ENCODE measurements at places on chromosomes 13 and 19.

- H3K4me3 ChIP-seq: no peak overlapping the region
- no peaks in the 10 kb centered on the region for H3K4me1 ChIP-seq
- no peak overlapping the region for H3K27ac ChIP-seq
- H3K36me3 ChIP-seq: no peaks in the 10 kb centered on the region
- no peak for DNase-seq
- no peaks in the 10 kb centered on the region for H3K27me3 ChIP-seq
These were observed 222.7 kb downstream of the GPC5 start for GRCh38 chr13:91621161-91621560.

- no peaks in the 10 kb centered on the region for H3K4me1 ChIP-seq
- no peaks in the 10 kb centered on the region for H3K27me3 ChIP-seq
These were observed 20.3 kb downstream of the INTS6 start for GRCh38 chr13:51432576-51432975.

DNA sequence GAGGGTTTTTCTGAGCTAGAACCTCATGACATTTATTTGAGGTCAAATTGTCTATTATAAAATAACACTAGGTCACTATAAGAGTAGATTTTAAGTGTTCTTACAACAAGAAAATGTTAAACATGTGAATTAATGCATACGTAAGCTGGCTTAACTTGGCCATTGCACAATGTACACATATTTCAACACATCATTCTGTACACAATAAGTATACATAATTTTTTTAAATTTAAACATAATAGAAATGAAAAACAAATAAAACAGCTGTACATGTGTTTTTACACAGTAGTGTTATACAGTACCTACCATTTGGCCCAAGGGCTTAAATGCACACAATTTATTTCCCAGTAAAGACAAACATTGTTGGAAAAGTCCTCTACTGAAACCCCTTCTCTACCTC lies 269.9 kb downstream of the DACH1 start:
- no peak overlapping the region for H3K27ac ChIP-seq
- DNase-seq: no peak
- no peaks in the 10 kb centered on the region for H3K36me3 ChIP-seq
- no peak overlapping the region for H3K4me3 ChIP-seq
- no peaks in the 10 kb centered on the region for H3K4me1 ChIP-seq

GRCh38 chr13:100300708-100301107 lies 211.8 kb downstream of the PCCA start:
- no peaks in the 10 kb centered on the region for H3K27me3 ChIP-seq
- no peaks in the 10 kb centered on the region for H3K4me1 ChIP-seq
- DNase-seq: no peak
- H3K36me3 ChIP-seq: peaks cover 31% of the 10 kb centered on the region
- no peak overlapping the region for H3K27ac ChIP-seq
- H3K4me3 ChIP-seq: no peak overlapping the region

GRCh38 chr19:48859711-48860572 lies 8.5 kb downstream of the PLEKHA4 start:
- no peaks in the 10 kb centered on the region for H3K36me3 ChIP-seq
- no peaks in the 10 kb centered on the region for H3K27me3 ChIP-seq
- H3K4me3 ChIP-seq: no peak overlapping the region
- peaks cover 7% of the 10 kb centered on the region for H3K4me1 ChIP-seq

DNA sequence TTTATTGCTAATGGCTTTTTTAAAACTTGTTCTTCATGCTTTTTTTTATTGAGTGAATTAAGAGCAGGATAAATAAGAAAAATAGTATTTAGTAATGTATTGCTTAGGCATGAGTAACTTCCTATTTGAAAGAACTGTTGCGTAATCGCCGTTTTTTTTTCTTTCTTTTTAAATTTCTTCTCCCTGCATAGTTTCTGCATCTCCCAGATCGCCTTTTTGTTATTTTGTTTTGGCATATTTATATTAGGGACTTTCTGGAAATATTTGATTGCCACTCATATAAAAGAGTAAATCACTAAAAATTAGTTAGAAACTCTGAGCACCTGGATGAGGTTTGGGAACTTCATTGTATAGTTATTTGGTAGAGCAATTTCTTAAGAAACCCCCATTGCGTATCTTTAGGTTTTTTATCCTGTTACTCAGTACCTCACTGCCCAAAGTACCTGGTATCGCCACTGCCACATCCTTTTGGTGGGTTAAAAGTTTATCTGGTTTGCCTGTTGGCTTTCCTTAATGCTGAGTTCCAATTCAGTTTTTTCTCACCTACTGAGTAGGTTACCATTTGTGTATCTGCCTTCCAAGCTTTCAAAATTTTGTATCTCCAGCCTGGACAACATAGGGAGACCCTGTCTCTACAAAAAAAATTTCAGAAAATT lies 36.2 kb upstream of the LPAR6 start:
- no peaks in the 10 kb centered on the region for H3K27me3 ChIP-seq
- no peak overlapping the region for H3K4me3 ChIP-seq
- no peak for DNase-seq

DNA sequence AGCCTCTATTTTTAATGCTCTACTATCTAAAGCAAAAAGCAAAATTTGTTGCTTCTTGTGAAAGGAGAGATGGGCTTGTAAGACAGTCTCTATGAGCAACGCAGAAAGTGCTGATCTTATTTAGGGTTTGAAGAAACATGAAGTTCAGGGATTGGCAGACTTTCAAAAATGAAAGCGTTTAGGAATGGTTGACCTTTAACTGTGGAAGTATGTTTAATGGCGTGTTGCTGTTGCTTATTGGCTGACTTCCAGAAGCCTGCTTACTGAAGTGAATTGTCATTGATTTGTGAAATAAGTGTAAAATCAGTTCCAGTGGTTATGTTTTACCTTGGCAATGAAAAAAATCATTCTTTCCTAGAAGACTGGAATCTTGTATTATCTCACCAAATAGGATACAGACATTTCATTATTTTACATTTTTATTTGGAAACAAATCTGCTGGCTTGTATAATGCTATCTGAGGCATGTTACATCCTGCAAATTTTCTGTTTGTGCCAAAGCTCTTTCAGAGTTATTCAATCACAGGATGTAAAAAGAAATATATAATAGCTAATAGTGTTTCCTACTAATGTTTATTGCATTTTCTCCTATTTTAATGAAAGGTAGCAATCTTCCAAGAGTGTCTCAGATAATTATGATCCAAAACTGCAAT lies 221.3 kb upstream of the SLITRK6 start:
- H3K36me3 ChIP-seq: no peaks in the 10 kb centered on the region
- no peak overlapping the region for H3K27ac ChIP-seq
- H3K27me3 ChIP-seq: no peaks in the 10 kb centered on the region
- H3K4me3 ChIP-seq: no peak overlapping the region

- no peaks in the 10 kb centered on the region for H3K4me1 ChIP-seq
- DNase-seq: no peak
- no peak overlapping the region for H3K4me3 ChIP-seq
- H3K27ac ChIP-seq: no peak overlapping the region
- H3K36me3 ChIP-seq: peaks cover 71% of the 10 kb centered on the region
These were observed 14.0 kb downstream of the ZNF114 start for GRCh38 chr19:48283908-48284307.

GRCh38 chr13:52701728-52702465 lies 37.7 kb downstream of the CNMD start:
- peaks cover 8% of the 10 kb centered on the region for H3K36me3 ChIP-seq
- peak; percentile 53 for DNase-seq
- H3K4me1 ChIP-seq: no peaks in the 10 kb centered on the region
- H3K4me3 ChIP-seq: no peak overlapping the region
- H3K27me3 ChIP-seq: no peaks in the 10 kb centered on the region
- no peak overlapping the region for H3K27ac ChIP-seq

- DNase-seq: peak; percentile 54
- H3K27ac ChIP-seq: peak within 1 kb of the TSS; percentile 63
- H3K4me3 ChIP-seq: no peak within 1 kb of the TSS
- no peaks in the 10 kb centered on the region for H3K36me3 ChIP-seq
- H3K4me1 ChIP-seq: no peaks in the 10 kb centered on the region
These were observed at the start of gene ASPDH for GRCh38 chr19:50513746-50514345. ASPDH (minus strand) TSS chr19:50513913; CDS start chr19:50513823, 90 bp downstream.

- H3K27ac ChIP-seq: no peak overlapping the region
- no peak overlapping the region for H3K4me3 ChIP-seq
- DNase-seq: no peak
- no peaks in the 10 kb centered on the region for H3K36me3 ChIP-seq
- H3K27me3 ChIP-seq: no peaks in the 10 kb centered on the region
These were observed 142.7 kb downstream of the SUCLA2 start for GRCh38 chr13:47858042-47859025.

DNA sequence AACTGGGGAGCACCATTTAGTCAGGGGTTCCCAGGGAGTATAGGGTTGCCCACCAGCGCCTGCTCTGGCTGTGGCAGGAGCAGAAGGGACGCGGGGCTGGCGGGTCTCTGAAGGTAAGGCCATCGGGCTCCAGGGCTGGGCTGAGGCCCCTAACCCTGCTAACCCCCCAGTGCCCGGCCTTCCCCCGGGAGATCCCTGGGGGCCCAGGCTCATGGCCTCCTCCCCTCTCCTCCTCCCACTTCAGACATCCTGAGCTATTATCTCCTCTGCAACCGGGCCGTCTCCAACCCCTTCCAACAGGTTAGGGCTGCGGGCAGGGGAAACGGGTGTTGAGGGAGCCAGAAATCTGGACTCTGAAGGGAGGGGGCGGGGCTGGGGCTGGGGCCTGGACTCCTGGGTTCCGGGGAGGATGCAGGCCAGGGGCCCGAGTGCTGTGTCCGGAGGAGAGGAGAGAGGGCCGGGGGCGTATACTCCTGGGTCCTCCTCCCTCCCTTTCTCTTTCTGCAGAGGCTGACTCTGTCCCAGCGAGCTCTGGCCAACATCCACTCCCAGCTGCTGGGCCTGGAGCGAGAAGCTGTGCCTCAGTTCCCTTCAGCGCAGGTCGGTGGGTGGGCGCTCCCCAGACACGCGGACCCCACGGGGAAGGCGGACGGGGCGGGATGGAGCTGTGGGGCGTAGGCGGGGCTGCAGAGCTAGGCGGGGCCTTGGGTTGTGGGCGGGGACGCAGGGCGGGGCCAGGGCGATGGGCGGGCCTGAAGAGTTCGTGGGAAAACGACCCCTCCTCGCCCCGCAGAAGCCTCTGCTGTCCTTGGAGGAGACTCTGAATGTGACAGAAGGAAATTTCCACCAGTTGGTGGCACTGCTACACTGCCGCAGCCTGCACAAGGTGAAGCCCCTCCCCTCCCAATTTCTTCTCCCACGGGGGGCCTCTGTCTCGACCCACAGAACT lies 15.3 kb downstream of the TTYH1 start:
- peaks cover 11% of the 10 kb centered on the region for H3K27me3 ChIP-seq
- no peak overlapping the region for H3K4me3 ChIP-seq
- no peak overlapping the region for H3K27ac ChIP-seq
- no peaks in the 10 kb centered on the region for H3K36me3 ChIP-seq

DNA sequence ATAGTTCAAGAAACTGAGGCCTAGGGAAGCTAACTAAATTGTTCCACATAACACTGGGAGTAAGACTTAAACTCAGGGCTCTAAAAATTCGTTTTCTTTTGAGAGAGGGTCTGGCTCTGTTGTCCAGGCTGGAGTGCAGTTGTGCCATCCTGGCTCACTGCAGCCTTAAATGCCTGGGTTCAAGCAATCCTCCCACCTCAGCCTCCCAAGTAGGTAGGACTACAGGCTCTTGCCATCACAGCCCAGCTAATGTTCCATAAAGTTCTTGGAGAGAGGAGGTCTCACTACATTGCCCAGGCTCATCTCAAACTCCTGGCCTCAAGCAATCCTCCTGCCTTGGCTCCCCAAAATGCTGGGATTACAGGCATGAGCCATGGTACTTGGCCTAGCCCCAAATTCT lies 10.7 kb downstream of the ZMYM5 start:
- no peak overlapping the region for H3K27ac ChIP-seq
- no peaks in the 10 kb centered on the region for H3K27me3 ChIP-seq
- H3K36me3 ChIP-seq: peaks cover 47% of the 10 kb centered on the region
- no peaks in the 10 kb centered on the region for H3K4me1 ChIP-seq
- no peak overlapping the region for H3K4me3 ChIP-seq
- DNase-seq: no peak

Measured in endodermal cell (in vitro differentiated cells).